ENCODE measurements at places on chromosomes 1 and 21.

- DNase-seq: no peak
Observed at GRCh38 chr1:234603221-234604204, 6.5 kb downstream of the IRF2BP2 start.

GRCh38 chr1:240836271-240836670 lies 224.3 kb upstream of the GREM2 start:
- DNase-seq: no peak

GRCh38 chr1:225424562-225425200 lies 3.2 kb downstream of the LBR start:
- DNase-seq: no peak

DNA sequence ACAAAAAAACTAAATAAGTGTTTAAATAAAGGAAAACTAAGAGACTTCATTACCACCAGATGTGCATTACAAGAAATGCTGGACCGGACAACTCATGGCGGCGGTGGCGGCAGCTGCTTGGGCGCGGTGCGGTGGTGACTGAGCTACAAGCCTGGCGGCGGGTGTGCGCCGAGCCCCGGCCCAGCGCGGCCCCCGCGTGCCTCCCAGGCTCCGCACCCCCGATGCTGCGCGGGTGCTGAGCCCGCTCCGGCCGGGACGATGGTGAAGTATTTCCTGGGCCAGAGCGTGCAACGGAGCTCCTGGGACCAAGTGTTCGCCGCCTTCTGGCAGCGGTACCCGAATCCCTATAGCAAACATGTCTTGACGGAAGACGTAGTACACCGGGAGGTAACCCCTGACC lies 52.2 kb upstream of the RCOR3 start:
- DNase-seq: no peak

- no peak for DNase-seq
Observed at GRCh38 chr1:7149080-7149838, 364.0 kb downstream of the CAMTA1 start.

DNA sequence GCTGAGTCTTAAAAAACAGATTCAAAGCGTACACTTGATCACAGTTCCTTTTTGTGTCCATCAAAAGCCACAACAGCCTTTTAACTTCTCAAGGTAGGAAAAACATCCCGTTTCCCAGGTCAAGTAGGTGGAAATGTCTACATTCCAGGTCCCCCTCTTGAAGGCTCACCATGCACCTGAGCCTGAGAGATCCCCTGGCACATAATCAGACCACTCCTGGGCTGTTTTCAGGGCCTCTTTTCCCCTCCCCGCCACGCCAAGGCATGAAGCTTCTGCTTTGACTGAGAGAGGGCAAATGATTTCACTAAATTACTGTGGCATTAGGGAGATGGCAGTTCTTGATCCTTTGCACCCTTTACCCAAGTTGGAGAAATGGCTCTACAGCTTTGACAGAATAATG lies 21.7 kb downstream of the CNN3 start:
- DNase-seq: no peak

GRCh38 chr1:227893300-227893948 lies 54.3 kb downstream of the WNT9A start:
- DNase-seq: no peak

- DNase-seq: no peak
Observed at GRCh38 chr1:159089184-159089791, 12.7 kb upstream of the AIM2 start.

GRCh38 chr1:228911225-228912210 lies 176.2 kb downstream of the RHOU start:
- no peak for DNase-seq

GRCh38 chr1:36465731-36466369 lies 1.7 kb upstream of the MRPS15 start:
- DNase-seq: no peak

- DNase-seq: no peak
Observed at GRCh38 chr1:44261962-44262361, 48.7 kb downstream of the DMAP1 start.

GRCh38 chr1:97247196-97247595 lies 525.6 kb downstream of the PTBP2 start:
- DNase-seq: peak; percentile 57

GRCh38 chr1:88581703-88582102 lies 102.4 kb upstream of the PKN2 start:
- DNase-seq: no peak

DNA sequence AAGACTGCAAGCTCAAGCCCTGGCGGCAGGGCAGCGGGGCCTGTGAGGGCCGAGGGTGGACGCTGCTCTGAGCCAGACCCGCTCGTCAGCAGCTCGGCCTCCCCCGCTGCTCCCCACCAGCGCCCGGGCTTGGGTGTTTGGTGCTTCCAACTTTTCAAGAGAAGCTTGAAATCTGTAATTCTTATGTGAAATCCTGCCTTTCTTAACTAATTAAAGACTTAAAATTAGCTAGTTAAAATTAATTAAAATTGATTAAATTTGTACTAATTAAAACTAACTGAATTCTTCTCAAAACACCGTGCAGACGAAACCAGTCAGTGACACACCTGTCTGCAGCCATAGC lies 14.0 kb upstream of the SLC19A1 start:
- no peak for DNase-seq

GRCh38 chr1:233440951-233441401 lies 113.5 kb downstream of the MAP3K21 start:
- peak; percentile 14 for DNase-seq

- DNase-seq: no peak
Observed at GRCh38 chr1:231134624-231135023, 27.2 kb upstream of the TRIM67 start.

- no peak for DNase-seq
Observed at GRCh38 chr1:98304888-98305287, 356.6 kb upstream of the SNX7 start.

DNA sequence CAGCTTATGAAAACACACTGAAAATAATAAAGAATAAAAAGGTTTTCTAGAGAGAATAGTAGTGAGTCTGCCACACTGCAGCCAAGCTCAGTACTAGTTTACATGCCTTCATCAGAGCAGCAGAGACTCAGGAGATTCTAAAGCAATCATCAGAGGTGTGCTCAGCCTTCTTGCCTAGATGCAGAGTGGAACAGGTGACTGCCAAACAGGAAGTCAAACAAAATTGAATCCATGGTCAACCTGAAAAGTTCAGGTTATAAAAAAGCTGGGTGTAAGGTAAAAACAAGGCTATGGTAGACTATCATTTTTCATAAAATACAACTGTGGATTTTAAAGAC lies 165.3 kb upstream of the C1orf105 start:
- DNase-seq: no peak

GRCh38 chr1:44086692-44087474 lies 31.7 kb upstream of the KLF17 start:
- DNase-seq: no peak

GRCh38 chr1:112706505-112707220 lies at the start of gene RHOC:
RHOC (minus strand) TSS chr1:112707127; CDS start chr1:112703799, 3,328 bp downstream.
- DNase-seq: no peak

GRCh38 chr21:33943293-33943692 lies 27.7 kb upstream of the ATP5PO start:
- no peak for DNase-seq

DNA sequence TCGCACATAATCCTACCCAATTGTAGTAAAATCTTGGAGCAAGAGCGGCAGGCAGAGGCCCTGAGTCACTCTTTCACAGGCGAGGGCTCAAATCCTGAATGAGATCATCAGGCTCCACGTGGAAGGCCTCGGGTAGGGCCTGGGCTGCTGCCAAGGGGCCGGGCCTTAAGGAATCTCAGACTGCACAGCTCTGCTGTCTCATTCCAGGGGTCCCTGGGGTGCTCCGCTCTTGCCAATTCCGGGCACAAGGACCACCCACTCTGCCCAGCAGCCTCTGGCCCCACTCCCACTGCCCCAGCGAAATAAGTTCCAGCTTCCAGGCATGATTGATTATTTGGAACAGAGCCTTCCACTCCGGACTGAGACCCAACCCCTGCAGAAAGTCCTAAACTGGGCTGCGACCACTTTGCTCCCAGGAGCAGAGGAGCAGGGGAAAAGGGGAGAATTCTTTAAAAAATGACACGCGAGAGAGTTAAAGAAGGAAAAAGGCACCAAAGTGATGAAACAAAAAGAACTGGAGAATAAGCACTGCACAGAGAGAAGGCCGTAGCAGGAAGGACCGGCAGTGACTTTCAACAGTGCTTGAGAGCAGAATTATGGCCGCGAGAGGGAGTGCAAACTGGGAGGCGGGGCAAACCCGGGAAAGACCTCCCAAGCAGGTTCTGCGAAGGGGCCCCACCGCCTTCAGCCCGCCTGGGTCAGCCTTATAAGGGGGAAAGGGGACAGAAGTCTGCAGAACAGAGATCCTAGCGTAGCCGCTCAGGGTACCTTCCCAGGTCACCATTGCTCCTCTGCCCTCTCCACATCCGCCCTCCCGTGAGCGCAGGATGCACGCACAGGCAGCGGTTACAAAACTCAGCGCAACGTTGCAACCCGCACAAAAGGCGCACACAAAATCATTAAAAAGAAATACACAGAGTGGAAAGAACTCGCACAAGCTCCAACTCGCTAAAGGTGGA lies 2.0 kb downstream of the ADAMTS1 start:
- peak; percentile 95 for DNase-seq

DNA sequence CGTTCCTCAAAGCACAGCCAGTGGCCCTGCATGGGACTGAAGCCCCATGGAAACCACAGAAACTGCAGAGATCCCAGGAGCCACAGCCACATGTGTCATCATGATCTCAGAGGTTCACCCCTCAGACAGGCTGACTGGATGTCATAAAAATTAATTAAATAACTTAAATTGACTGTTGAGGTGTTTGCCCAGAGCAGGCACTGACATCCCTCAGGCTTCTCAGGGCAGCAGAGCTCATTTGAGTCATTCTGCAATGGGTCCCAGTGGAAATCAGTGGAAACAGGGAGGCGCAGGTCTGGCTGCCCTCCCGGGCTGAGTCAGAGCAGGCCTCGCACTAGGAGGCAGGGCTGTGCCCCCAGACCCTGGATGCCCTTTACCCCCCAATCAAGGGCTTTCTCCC lies 135.1 kb downstream of the CDC7 start:
- no peak for DNase-seq

- DNase-seq: no peak
Observed at GRCh38 chr1:3093898-3094626, 25.1 kb downstream of the PRDM16 start.

GRCh38 chr1:236673289-236673919 lies 12.9 kb upstream of the ACTN2 start:
- peak; percentile 12 for DNase-seq

- no peak for DNase-seq
Observed at GRCh38 chr1:59249396-59250137, 47.3 kb upstream of the FGGY start.

DNA sequence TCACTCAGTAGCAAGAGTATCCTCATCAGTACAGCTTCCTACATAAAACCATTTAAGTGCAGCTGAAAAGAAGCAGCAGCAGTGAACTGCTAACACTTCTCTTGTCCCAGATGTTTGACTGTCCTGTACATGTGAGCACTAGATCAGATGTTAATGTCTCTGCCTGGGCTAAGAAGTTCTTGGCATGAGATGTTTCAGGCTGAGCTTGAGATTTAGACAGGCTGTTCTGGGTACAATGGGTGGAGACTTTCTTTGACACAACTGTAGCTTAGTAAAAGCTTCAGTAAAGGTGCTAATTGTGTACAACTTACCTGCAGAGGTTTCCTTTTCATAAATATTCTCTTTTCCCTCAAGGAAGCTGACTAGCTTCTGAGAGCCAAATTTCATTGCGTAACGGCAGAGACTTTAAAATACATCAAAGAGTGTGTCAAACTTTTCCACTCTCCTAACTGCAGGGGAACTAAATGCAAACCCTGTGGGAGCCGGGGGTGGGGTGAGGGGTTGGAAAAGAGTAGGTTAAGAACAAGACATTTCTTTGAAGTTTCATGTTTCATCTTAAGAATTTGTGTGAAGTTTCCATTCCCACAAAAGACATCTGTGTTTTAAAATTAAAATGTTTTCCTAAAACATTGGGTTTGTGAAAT lies 82.1 kb upstream of the CCDC190 start:
- no peak for DNase-seq

GRCh38 chr1:46703927-46704641 lies 14.8 kb downstream of the EFCAB14 start:
- DNase-seq: no peak

GRCh38 chr1:97094247-97094972 lies 372.8 kb downstream of the PTBP2 start:
- DNase-seq: peak; percentile 73

DNA sequence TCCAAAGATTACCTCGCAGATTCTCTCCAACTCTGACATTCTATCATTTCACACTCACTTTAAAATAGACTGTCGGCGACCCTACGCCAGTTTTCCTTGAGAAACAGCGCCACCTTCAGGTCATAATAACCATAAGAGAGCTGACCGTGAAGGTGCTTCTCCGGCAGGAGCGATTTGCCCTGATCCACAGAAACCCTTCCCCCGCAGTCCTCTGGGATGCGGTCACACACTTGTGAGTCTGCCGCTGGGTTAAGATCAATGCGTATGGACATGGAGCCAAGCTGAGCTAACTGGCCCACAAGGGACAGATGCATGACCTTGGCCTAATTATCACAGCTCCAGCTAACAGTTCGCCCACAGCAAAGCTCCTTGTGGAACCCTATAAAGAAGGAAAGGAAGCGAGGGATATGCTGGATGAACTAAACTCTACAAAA lies 32.8 kb upstream of the IFNAR2 start:
- DNase-seq: peak; percentile 7

DNA sequence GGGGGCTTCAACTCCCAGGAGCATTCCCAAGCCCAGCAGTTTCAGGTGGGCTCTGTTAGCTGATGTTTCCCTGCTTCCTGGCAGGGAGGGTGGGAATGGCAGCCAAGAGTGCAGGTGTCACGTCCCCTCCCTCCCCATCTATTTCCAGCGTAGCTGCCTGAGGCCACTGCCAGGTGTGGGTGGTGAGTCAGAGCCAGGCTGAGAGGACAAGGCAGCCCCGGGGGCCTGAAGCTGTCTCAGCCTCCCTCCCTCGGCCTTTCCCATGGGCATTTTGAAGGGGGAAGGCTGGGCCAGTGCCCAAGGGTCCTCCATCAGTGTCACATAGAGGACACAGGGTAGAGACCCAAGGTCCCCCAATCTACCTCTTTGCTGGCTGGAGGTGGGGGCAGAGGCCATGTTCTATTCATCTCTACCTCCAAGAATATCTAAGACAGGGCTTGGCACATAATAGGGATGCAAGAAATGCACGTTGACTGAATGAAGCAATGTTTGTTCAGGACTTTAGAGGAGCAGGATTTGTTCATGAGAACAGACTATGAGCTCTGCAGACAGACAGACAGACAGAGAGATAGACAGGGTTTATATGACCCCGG lies 34.4 kb upstream of the ID3 start:
- DNase-seq: no peak
